ENCODE measurements at places on chromosomes 2 and 18.

GRCh38 chr2:45929674-45930395 is 278.4 kb downstream of the PRKCE start:
- no peak for DNase-seq

GRCh38 chr2:138421971-138422335 is 79.6 kb upstream of the SPOPL start:
- peak; percentile 65 for DNase-seq

DNA sequence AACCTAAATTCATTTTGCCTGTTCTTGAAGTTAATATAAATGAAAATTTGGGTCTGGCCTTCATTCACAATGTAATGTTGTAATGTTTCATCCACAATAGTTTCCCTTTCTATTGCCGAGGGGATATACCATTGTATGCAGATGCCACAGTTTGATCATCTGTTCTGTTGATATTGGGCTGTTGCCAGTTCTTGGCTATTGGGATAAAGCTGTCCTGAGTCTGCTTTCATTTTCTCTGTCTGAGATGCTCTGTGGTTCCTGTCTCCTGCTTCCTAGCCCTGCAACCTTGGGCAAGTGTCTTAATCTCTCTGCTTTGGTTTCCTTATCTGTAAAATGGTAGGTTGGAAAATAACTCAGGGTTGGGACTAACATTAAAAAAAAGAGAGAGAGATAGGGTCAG is 25.2 kb downstream of the B3GNT2 start:
- peak; percentile 29 for DNase-seq

DNA sequence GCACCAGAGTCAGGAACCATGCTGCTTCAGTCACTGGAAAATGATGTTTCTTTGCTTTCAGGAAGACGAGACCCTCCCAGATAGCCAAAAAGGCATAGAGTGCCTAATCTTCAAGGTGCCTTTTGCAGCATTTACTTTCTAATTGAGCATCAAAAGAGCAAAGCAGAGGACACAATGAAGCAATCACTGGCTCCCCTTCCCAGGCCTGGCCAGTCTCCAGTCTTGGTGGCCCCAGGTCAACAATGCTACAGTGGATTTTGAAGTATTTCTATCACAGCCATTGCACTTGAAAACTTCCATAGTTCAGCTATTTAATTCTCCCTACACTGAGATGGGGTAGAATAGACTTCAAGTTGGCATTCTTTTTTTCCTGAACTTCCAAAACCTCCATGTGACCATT is 15.4 kb downstream of the ZBTB7C start:
- no peak for DNase-seq

GRCh38 chr2:72165792-72166191 is 18.1 kb upstream of the CYP26B1 start:
- no peak for DNase-seq
